ENCODE measurements at places on chromosomes 2 and 18. TPM values are rescaled to one million over a fixed set of nuclear protein-coding genes. Genes with fewer than 3 reads are reported as not detected.

Gene TRIB2
- 73.2 TPM for total RNA-seq

Gene UCN
- total RNA-seq = 6.6 TPM

DNA sequence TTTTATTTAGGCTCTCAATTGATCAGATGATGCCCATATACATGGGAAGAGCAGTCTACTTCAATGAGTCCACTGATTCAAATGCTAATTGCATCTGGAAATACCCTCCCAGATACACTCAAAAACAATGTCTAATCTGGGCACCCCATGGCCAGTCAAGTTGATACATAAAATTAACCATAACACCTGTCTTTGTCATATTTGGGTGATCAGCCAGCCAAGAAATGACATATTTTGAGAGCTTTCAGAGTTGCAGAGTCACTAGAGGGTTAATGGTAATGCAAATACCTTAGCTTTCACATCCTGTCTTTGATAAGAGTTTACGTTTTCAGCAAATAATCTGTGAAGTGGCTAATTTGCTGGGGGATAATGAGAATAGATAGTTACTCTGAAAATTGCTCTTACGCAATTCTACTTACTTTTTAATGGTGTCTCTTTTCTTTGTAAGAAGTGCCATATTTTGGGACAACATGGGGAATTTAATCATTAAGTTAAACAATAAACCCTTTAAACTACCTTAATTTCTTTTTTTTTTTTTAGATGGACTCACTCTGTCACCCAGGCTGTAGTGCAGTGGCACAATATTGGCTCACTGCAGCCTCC, 49.1 kb downstream of the CCDC195 start:
- DNase-seq = no peak

- no peak for DNase-seq
These were observed 220.2 kb downstream of the PDE11A start for GRCh38 chr2:177852389-177852788.
